GM13976 (cell line): ENCODE measurements at places on chromosomes 3 and 15.
A peak's percentile ranks its signal among the peaks of the same experiment; 100 is the strongest.

DNA sequence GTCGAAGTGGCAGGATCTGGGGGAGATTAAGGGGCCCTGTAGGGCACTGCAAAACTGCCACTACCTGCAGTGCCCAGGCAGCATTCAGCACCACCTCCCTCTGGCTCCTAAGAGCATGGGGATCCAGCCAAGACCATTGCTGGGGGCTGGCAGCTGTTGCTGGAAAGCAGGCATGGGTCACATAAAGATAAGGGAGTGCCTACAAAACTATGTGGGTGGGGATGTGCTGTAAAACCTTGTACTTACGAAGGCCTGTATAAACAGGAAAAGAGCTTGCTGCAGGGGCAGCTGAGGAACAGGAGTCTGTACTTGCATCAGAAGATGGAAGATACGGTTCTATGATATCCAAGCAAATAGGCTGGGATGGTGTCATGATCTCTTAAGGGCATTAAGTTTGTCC is 27.1 kb downstream of the IL20RB start:
- DNase-seq = no peak

- peak; percentile 86 for DNase-seq
These were observed at the start of gene CAMK2N2 for GRCh38 chr3:184261270-184261853. Gene CAMK2N2, minus strand, starts transcription at chr3:184261553. Its CDS starts 268 bp downstream, at chr3:184261285.

- DNase-seq = no peak
These were observed 97.9 kb downstream of the NAALADL2 start for GRCh38 chr3:174957081-174957480.

GRCh38 chr3:150180334-150180733 is 209.6 kb upstream of the PFN2 start:
- DNase-seq = no peak

GRCh38 chr3:141268306-141268705 is 36.7 kb downstream of the PXYLP1 start:
- DNase-seq = no peak

GRCh38 chr3:130823241-130823884 is 70.5 kb upstream of the ATP2C1 start:
- no peak for DNase-seq

GRCh38 chr3:47565734-47566550 is 12.7 kb downstream of the CSPG5 start:
- no peak for DNase-seq

GRCh38 chr3:124041553-124041952 is 49.6 kb upstream of the ROPN1 start:
- DNase-seq = no peak

DNA sequence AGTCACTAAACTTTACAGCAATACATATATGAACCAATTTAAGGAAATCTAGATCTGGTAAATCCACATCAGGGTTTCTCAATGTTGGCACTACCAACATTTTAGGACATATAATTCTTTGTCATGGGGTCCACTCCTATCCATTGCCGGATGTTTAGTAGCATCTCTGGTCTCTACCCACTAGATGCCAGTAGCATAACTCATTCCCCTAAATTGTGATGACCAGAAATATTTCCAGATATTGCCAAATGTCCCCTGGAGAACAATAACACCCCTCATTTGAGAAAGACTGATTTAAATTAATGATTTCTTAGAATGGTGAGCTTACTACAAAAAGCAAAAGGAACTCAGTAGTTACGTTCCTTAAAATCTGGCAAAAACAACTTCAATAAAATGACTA is 23.1 kb upstream of the ANKRD28 start:
- DNase-seq = no peak

- no peak for DNase-seq
These were observed 37.4 kb downstream of the ARIH1 start for GRCh38 chr15:72511536-72511935.

- DNase-seq = no peak
These were observed 16.9 kb upstream of the C15orf61 start for GRCh38 chr15:67504056-67504455.

- DNase-seq = no peak
These were observed 218.6 kb downstream of the PDCD6IP start for GRCh38 chr3:34016925-34017587.
